ENCODE measurements at places on chromosomes 13 and 19.

- no peak for DNase-seq
These were observed 974 bp upstream of the CYP4F22 start for GRCh38 chr19:15507068-15508034.

GRCh38 chr19:2016041-2016807 is 710 bp upstream of the BTBD2 start:
- DNase-seq: peak; percentile 83

- no peak for DNase-seq
These were observed 168.4 kb upstream of the CSNK1A1L start for GRCh38 chr13:37273836-37274235.

DNA sequence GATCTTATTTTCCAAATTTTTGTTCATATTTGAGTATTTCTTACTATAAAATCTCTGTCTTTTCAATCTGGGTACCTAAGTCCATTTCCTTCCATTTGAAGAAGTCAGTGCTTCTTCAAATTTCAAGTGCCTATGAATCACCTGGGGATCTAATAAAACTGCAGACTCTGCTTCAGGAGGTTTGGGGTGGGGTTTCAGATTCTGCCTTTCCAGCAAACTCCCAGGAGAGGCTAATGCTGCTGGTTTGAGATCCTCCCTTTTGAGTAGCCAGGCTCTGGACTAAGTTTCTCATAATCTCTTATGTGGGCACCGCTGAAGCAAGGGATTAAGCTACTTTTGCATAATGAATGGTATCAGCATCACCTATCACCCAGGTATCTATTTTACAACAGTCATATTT is 242.4 kb downstream of the RGCC start:
- no peak for DNase-seq

GRCh38 chr19:718991-719512 is 10.3 kb downstream of the PALM start:
- DNase-seq: no peak

GRCh38 chr13:75194717-75195462 is 287.1 kb downstream of the TBC1D4 start:
- DNase-seq: no peak

DNA sequence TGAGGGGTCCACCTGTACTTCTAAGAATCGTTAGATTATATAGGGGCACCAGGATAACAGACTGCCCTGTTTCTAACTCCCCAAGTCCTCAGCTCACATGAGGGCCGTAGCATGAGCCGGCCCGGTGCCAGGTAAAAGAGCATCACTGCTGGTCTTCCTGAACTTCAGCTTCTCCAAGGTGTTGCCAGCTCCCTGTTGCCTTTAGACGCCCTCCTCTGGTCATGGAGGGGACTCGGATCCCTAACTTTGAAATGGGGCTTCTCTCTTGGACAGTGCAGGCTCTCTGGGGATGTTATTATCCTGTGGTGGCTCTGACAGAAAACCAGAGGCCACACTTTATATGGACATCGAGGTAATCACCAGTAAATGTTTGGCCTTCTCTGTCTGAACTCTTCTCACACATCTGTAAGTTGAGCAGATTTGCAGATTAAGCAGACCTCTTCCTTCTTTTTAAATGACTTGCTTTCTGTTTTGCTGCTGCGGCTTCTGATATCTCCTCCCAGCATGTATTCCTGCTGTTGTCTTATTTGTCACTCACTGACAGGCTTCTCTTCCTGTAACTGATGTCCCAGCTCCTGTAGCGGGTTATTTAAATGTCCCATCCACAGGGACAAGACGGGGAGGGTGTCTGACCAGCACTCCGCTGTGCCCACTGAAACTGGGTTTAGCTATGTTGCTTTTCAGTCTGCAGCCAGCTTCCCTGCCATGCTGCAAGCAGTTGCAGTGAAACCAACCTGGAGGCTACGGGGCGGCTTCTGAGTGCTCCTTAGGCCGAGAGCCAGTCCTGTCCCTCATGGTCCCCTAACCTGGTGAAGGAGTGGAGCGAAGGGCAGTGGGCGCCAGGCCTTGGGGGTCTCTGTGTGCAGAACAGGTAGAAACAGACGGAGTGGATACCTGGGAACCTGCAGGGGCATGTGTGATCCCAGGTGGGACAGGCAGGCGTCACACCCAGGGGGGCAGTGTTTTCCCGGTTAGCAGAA is 39.2 kb downstream of the TSSK6 start:
- DNase-seq: no peak

DNA sequence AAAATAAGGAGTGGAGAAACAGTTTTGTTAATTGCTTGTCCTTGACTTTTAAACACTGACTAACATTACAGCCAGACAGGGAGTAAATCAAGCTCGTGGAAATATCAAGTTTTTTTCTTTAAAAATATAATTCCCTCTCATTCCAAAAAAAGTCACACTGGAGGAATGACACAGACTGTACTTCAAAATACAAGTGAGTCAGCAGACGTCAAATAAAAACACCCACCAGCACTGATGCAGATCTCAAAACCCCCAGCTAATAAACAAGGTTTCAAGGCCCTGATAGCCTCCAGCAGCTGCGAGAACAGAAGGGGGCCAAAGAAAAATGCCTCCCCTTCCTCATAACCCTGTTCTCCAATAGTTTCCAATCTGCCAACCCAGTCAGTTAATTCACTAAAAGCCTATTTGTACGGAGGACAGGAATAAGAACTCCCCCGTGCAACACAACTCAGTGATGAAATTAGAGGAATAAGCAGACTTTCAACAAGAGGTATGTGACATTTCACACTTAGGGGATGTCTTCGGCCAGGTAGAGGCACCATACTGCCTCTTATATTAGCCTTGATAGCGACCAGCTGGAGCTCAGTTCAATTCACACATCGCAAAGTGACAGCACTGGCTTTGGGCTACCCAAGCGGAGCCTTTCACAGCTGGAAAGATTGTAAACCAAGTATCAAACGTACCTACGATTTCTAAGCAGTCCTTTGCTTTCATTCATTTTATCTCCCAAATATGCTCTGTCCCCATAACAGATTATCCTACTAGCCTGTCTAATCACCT is 561.0 kb upstream of the KLF12 start:
- DNase-seq: peak; percentile 10

DNA sequence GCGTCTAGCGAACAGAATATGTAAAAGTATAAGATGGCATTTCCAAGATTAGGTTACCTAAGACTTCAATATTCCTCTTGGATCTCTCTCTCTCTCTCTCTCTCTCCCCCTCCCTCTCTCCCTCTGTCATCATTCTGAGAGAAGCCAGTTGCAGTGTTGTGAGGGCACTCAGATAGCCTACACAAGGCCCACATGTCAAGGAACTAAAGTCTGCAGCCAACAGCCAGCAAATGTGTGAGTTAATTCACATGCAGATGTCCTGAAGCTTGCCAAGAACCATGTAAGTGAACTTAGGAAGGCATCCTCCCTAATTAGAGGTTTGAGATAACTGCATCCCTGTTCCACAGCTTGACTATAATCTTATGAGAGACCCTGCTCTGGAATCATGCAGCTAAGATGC is 822.9 kb upstream of the PRR20A start:
- no peak for DNase-seq

DNA sequence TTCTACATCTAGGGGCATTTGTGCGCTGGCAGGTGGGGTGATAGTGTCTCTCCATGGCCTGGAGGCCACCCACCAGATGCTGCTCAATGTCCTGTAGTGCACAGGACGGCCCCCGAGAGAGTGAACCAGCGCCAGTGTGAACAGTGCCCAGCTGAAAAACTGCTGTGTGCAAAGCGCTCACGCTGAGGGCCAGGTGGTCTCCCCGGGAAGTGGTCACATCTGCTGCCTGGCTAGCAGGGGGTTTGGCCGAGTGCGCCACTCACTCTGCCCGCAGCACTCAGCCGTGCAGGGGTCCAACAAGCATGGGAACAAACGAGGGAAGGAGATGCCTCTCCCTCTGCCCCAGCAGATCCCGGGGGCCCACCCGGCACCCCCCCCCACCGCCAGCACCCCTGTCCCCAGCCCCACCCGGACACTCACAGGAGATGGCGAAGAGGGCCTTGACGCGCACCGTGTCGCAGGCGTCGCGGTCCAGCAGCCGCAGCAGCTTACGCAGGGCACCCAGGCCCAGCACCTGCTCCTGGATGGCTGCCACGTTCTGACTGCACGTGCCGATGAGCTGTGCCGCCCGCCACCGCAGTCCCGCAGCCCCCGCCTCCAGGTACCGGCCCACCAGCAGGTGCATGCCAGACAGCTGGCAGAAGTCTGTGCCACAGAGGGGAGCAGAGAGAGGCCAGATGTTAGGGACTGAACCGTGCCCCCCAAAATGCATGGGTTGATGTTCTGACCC is 5.8 kb downstream of the HSPBP1 start:
- no peak for DNase-seq

GRCh38 chr19:31173991-31174390 is 175.2 kb downstream of the TSHZ3 start:
- DNase-seq: no peak

- no peak for DNase-seq
These were observed 65.7 kb downstream of the KLF12 start for GRCh38 chr13:74068471-74068870.

- no peak for DNase-seq
These were observed 372.6 kb downstream of the OXGR1 start for GRCh38 chr13:96621634-96622183.

GRCh38 chr13:65710514-65710913 is 1519.6 kb downstream of the PCDH9 start:
- no peak for DNase-seq

- peak; percentile 31 for DNase-seq
These were observed 29.2 kb downstream of the CSNK1G2 start for GRCh38 chr19:1970003-1970805.

GRCh38 chr13:67231289-67232000 is 1.3 kb upstream of the PCDH9 start:
- peak; percentile 8 for DNase-seq

GRCh38 chr19:10736916-10737551 is 19.2 kb downstream of the DNM2 start:
- DNase-seq: no peak

DNA sequence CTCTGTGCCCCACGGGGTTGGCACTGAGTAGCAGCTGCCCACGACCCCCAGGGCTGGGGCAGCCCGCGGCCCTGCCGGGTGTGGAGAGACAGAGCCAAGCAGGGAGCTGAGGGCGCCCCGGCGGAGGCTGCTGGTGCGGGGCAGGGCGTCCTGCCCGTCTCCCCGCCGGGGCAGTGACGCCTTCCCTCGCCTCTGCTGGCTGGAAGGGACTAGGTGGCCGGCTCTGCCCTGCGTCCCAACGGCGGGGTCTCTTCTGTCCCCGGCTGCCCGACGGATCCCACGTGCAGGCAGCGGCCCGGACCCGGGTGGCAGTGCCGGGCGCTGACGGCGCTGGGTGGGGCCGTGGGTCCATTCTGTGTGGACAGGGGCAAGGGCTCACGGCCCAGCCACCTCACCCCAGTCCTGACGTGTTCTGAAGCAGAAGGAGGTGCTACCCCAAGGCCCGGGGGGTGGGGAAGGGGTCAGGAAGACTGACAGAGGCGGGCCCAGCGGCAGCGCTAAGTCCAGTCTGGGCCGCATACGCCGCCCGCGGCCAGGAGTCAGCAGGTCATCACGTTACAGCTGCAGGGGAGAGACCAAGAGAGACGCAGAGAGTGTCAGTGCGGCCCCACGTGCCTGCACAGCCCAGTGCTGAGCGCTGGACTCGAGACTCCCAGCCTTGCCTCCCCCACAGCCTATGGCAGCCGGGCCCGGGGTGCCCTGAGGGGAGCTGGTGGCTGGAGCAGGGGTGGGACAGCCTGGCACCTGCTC is 15.1 kb upstream of the PLPP2 start:
- DNase-seq: no peak

GRCh38 chr13:99961636-99962035 is 9.9 kb downstream of the ZIC5 start:
- DNase-seq: no peak

- DNase-seq: peak; percentile 4
These were observed 341.2 kb upstream of the DACH1 start for GRCh38 chr13:72208112-72208645.

DNA sequence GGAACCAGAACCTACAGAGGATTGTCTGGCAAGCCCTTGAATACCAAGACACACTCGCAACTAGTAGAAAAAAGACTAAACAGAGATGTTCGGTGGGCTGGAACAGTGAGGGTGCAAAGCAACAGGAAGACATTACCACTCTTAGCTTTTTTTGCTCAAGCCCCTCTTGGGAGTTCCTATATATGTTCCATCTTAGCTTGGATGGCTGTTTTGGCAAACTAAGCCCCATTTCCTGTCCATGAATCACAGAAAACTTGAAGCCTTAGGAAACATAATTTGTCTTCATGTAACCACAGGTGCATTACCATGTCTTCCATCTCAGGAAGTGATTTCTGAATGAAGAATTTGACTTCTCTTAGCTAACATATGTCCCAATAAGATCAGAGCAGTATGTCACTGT is 446.3 kb downstream of the OLFM4 start:
- no peak for DNase-seq

DNA sequence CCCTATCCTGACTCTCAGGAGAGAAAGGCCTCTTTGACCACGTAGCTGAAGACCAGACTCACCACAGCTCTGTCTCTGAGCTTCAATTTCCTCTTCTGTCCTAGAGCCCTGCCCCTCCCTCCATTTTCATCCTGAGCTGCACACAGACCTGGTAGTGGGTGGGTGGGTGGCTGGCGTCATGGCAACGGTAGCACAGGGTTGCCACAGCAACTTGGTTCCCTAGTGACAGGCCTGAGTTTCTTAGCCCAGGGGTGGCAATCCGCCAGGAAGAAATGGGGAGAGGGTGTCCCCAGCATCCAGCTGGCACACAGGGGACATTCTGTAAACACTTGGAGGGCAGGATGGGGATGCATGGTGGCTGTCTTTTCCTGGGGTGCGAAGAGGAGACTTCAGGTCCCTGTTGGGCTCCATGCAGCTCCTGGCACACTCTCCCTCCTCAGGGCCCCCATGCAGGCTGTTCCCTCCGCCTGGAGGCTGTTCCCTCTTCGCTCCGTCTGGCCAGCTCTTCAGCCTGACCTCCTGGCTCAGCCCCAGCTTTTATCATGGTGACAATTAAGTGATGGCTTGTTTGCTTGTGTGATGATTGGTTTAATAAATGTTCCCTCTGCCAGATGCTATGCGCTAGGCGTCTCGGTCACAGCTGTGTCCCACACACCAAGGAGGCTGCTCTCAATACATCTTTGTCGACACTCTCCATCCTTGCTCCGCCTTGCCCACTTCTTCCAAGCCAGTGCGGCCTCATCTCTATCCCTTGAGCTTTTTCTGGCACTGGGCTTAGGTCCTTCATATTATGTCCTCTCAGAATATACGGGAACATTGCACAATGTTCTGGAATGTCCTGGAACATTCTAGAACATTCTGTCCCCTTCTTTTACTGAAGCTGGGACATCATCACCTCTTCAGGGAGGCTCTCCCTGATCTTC is 7.4 kb upstream of the KLHL26 start:
- no peak for DNase-seq

- no peak for DNase-seq
These were observed 237.1 kb upstream of the ARGLU1 start for GRCh38 chr13:106804991-106805390.

- no peak for DNase-seq
These were observed 39.1 kb downstream of the LYL1 start for GRCh38 chr19:13063461-13064091.

- DNase-seq: no peak
These were observed 2.3 kb downstream of the DDX39A start for GRCh38 chr19:14416817-14417231.

Data from fibroblast of lung (primary cell).